Hindlimb muscle (tissue), 1 donor: ENCODE measurements at places on chromosomes 13 and 19.

DNA sequence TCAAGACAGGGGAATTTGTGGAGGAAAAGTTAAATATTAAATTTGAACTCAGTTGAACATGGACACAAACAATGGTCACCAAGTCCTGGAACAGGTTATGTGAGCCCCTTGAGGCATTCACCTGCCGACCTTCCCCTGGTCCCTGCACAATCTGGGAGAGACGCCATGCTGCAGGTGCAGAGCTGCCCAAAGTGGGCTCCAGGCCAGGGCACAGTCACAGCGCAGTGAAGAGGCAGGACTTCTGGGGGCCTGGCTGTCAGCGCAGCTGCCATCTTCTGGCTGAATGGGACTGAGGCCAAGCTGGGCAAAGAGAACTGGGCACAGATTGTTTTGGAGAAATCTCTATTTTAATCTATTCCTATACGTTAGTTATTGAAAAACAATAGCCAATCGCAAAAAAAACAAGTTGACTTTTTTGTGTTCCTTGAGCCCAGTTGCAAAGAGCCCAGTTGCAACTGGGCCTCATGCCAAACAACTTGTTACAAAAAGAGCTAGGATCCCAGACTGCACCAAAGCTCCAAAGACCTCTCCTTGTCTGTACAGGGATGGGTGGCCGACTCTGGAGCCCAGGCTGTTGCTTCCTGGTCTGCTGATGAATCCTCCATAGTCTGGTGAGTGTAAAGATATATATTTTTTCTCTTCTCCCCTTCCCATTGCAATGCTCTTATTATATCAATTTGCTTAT lies 1.2 kb upstream of the ZNF626 start:
- DNase-seq = peak; percentile 14

- DNase-seq = no peak
Observed at GRCh38 chr13:35810321-35810720, 320.9 kb downstream of the DCLK1 start.

DNA sequence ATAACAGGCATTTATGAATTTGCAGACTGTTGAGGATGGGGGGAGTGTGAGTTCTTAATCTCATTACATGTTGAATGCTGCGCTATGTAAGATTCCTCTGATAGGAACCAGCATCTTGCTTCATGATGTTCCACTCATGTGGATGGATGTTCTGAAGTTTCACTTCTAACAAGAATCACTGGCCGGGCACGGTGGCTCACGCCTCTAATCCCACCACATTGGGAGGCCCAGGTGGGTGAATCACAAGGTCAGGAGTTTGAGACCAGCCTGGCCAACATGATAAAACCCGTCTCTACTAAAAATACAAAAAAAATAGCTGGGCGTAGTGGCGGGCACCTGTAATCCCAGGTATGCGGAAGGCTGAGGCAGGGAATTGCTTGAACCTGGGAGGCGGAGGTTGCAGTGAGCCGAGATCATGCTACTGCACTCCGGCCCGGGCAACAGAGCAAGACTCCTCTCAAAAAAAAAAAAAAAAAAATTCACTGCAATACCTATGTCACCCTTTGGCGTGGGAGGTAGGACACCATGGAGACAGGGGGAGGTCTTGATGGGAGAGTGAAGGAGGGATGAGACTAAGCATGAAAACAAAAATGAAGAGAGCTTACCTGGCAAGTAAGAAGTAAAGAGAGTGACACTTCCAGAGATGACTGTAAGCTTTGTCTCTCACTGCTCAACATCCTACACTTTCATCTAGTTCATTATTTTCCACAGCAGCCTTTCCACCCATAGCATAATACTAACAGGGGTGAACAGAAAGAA lies 133.0 kb downstream of the DCT start:
- no peak for DNase-seq

GRCh38 chr19:57031106-57031505 lies 88.7 kb upstream of the USP29 start:
- DNase-seq = no peak

DNA sequence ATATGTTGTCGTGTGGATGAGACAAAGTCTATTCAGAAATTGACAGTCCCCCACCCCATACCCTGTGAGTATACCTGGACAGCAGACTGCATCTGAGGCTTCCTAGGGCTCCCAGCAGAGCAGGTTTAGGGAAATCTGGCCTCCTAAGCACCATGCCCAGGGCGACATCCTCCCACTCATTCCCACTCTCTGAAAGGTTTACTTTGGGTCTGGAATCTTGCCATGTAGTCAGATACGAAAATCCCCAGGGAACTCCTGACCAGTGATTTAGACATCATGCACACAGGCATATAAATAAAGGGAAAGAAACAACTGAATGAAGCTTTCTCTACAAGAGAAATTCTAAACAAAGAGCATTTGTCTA lies 717 bp upstream of the NALCN start:
- no peak for DNase-seq

GRCh38 chr13:41049480-41050440 lies 11.5 kb upstream of the WBP4 start:
- DNase-seq = no peak

GRCh38 chr13:110850006-110850405 lies 64.9 kb downstream of the ANKRD10 start:
- no peak for DNase-seq

DNA sequence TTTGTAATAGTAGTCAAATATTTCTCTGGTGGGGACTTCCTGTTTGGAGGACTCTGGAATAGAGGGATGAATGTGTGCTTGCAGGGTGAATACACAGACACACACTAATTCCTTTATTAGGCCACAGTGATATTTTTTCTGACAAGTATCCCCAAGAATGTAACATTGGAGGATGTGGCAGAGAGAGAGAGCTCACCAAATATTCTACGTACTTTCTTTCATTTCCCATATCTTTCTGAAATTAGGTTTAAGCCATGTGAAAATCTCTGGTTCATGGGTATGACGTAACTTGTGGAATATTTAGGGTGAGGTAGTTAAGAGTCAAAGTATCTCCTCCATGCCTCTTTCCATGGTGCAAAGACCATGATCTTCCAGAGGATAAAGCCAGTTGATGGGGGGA lies 463.4 kb downstream of the DIAPH3 start:
- no peak for DNase-seq

- no peak for DNase-seq
Observed at GRCh38 chr19:46435009-46435408, 6.3 kb upstream of the PNMA8C start.

- DNase-seq = no peak
Observed at GRCh38 chr13:37741536-37741935, 128.0 kb downstream of the TRPC4 start.

DNA sequence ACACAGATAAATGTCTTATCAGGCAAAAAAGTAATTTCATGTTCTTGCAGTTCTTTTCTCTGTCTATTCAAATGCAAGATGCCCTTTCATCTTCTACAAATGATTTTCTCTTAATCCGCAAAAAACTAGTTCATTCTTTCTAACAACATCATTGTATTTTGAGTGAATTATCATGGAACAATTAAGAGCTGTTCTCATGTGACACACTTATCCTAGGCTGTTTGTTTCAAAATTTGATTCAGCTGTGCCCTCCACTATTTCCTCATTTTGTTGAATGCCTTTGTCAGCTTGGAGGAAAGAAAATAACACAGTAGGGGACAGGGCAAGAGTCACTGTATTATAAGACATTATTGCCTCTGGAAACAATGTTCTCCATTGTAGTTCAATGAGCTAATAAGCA lies 396.9 kb downstream of the KCTD12 start:
- DNase-seq = no peak

- DNase-seq = peak; percentile 78
Observed at GRCh38 chr19:6528544-6529121, 2.2 kb upstream of the TNFSF9 start.

DNA sequence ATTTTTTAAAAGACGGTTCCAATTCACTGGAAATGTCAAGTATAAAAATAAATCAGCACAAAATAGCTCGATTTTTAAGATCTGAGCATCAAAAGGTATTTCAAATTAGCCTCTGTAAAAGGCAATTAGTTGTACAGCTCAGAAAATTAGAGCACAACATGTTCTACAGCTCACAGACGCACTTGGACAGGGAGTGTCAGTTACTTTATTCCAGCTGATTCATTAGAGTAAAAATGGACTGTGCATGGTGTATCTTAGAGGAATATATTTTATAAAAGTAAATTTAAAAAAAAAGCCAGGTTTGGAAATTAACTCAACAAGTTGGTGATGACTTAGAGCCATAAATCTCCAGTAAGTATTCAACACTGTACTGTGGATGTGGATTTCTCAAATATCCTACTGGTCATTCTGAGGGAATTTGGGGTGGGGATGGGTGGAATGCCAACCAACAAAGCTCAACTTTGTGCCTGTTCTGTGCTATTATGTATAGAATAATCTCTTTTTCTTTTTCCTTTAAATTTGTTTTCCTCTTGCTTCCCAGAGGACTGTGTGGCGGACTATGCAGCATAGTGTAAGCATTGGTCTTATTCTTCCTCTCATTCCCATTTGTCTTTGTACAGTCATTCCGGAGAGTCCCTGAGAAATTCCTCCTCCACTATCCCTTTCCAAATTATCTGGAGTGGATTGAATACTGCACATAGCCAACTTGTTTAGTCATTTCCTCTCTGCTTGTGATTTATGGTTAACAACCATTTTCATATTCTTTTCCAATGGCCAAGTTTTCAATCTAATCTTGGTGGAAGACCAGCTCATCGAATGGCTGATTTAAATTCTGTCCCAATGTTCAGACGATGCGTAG lies 169.3 kb downstream of the DCT start:
- no peak for DNase-seq

GRCh38 chr19:55392820-55393761 lies 7.4 kb downstream of the RPL28 start:
- no peak for DNase-seq

DNA sequence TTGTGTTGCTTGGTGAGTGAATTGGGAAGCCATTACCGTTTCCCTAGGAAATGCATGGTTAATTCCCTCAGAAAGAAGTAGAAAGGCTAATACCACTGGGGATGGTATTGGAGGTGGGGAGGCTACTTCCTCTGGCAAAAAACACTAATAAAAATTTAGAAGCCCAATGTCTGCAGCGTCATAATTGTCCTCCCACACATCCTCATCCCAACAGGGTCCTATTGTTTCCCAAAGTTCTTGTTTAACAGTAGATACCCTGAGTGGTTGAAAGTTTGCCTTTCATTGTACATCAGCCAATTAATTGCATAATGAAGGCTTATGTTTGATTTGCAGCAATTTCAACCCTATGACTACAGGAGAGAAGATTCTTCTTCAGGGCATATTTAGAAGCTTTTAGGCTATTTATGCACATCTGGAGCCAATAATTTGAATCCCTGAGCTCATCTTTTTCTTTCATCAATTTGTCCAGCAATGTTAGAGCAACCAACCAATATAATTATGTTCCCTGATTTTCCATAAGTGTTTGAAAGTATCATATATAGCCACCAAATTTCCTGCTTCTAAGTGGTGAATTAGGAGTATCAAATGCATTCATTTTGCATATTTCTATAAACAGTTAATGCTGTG lies 491.0 kb downstream of the SLITRK5 start:
- no peak for DNase-seq

GRCh38 chr19:18932216-18932841 lies 8.7 kb downstream of the HOMER3 start:
- peak; percentile 42 for DNase-seq

- no peak for DNase-seq
Observed at GRCh38 chr13:97653443-97654140, 219.6 kb downstream of the RAP2A start.

- DNase-seq = no peak
Observed at GRCh38 chr13:99743094-99743493, 228.5 kb downstream of the ZIC5 start.

- no peak for DNase-seq
Observed at GRCh38 chr13:98749501-98749900, 3.0 kb downstream of the SLC15A1 start.

- DNase-seq = no peak
Observed at GRCh38 chr13:74305876-74306275, 171.7 kb upstream of the KLF12 start.

- no peak for DNase-seq
Observed at GRCh38 chr13:91459485-91459884, 61.1 kb downstream of the GPC5 start.

DNA sequence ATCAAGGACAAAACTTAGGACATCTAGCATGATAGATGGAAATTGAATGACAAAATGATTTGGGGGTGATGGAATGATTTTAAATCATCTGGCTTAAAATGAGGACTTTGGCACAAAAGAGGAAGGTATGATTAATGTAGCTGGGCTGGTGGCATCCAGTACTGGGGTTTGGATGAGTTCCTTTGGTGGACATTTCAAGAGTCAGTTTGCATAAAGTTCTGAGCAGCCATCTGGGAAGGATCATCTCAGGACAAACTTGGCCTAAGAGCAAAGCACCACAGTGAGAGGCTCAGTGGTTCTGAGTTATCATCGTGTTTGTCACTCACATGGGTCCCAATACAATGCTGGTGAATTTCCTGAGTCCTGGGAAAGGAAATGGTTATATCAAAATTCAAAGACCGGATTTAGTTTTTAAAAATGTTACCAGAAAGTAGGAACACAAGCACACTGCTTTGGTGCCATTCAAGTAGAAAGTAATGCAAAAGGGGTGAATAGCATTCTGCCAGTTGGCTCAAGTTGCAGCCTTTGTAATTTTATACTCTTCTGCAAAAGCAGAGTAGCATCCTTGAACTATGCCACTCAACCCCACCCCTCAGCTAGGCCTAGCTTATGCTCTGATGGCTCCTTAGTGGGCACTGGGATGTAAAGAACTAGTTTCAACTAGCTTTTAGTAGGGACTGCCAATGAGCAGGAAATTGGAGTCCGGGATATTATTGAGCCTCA lies 219.0 kb downstream of the COG6 start:
- DNase-seq = no peak

- DNase-seq = no peak
Observed at GRCh38 chr13:81664872-81665271, 1323.9 kb upstream of the SPRY2 start.

DNA sequence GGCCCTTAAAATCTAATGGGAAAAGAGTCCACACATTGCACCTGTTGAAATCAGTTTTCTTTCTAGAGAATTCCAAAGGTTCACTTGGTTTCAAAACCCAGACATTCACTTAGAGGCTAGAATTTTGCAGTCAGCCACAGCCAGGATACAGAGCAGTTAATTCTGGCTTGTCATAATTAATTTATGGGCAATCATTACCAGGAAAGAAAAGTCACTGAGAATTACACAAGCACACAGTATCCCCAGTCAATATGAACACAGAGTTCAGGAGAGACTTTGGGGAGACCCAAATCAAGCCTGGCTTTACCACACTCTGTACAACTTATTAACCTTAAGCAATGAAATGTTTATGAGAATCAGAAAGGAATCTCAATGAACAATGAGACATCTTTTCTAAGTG lies 224.3 kb upstream of the SOX21 start:
- no peak for DNase-seq

DNA sequence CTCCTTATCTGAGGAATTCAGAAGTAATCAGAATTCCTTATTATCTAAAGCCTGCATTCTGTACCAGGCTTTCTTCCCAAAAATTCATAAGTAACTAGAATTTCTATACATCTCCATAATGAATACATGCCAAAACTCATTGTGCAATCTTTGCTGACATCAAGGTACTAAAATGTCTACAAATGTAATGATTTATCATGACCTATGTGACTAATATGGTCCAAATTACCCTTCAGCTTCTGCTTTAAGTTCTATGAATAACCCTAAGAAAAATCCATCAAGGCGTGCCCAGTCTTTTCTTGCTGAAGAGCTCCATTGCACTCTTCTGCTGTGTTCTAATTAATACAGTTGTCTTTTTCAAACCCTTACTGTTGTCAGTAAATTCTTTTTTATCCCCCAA lies 58.5 kb upstream of the SLITRK1 start:
- DNase-seq = no peak

- DNase-seq = no peak
Observed at GRCh38 chr19:14021474-14021873, 6.5 kb upstream of the RLN3 start.

- DNase-seq = no peak
Observed at GRCh38 chr19:28553764-28554163, 659.2 kb downstream of the UQCRFS1 start.

GRCh38 chr13:75102001-75102716 lies 379.8 kb downstream of the TBC1D4 start:
- DNase-seq = no peak
